ENCODE measurements at places on chromosomes 12 and 14.

GRCh38 chr12:52818388-52818787, 4.5 kb upstream of the KRT4 start:
- DNase-seq: no peak

DNA sequence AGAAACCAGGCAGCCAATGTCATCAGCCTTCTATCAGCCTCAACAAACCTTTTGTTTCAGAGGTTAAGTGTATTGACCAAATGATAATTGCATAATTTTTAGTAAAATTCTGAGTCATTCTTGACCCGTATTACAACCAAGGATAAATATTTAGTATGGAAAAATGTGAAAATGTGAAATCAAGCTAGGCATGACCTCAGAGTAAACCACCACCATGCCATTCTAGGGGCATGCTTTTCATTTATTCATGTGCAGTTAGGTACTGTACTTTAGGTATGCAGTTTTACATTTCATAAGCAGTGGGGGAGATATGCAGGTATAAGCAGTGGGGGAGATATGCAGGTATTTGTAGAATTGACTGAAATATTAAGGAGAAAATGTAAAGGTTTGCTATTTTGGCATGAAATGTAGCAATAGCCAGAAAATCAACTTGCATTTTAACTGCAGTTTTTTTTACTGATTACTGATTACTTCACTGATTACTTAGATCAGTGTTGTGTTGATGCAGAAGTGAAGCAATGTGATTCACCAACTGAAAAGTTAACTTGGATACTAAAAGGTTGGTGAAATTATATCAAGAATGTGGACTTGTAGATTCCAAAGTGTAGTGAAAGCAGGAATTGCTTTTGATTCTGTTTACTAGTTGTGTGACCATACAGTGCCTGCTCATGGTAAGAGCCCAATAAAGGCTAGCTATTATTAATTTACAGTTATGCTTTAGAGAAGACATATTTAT, 184.2 kb downstream of the ESR2 start:
- DNase-seq: no peak

- DNase-seq: no peak
These were observed 48.5 kb downstream of the FAM222A start for GRCh38 chr12:109762071-109762672.

GRCh38 chr14:33629792-33630191, 321.1 kb downstream of the EGLN3 start:
- DNase-seq: no peak

DNA sequence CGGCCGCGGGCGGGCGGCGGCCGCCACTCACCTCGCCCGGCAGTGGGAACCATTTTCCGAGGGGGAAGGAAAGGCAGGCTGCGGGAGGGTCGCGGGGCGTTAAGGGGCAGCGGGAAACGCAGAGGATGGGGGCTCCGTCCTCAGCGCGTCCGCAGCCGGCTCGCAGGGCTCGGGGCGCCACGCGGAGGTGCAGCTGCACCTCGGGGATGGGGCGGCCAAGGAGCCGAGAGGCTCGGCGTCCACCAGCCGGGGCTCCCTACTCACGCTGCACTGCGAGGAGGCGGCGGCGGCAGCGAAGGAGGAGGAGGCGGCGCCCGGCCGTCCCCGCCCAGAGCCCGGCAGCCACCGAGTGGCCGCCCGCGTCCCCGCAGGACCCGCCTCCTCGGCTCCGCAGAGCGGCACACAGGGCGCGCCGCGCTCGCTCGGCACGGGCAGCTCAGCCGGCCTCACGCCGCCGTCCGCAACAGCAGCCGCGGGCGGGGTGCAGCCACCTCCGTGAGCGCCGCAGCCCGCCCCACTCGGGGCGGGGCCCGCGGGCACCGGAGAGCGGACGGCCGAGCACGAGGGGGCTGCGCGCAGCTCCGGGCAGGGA, at the start of gene ATP2B1:
TSS of gene ATP2B1 (minus strand) at position 274 of the 592 bp plus-strand sequence. CDS start 52,952 bp downstream, outside the sequence.
- DNase-seq: peak; percentile 68

- DNase-seq: no peak
These were observed 55.8 kb downstream of the PRIMA1 start for GRCh38 chr14:93732524-93732923.

GRCh38 chr12:82896979-82897378, 210.3 kb downstream of the TMTC2 start:
- DNase-seq: no peak

DNA sequence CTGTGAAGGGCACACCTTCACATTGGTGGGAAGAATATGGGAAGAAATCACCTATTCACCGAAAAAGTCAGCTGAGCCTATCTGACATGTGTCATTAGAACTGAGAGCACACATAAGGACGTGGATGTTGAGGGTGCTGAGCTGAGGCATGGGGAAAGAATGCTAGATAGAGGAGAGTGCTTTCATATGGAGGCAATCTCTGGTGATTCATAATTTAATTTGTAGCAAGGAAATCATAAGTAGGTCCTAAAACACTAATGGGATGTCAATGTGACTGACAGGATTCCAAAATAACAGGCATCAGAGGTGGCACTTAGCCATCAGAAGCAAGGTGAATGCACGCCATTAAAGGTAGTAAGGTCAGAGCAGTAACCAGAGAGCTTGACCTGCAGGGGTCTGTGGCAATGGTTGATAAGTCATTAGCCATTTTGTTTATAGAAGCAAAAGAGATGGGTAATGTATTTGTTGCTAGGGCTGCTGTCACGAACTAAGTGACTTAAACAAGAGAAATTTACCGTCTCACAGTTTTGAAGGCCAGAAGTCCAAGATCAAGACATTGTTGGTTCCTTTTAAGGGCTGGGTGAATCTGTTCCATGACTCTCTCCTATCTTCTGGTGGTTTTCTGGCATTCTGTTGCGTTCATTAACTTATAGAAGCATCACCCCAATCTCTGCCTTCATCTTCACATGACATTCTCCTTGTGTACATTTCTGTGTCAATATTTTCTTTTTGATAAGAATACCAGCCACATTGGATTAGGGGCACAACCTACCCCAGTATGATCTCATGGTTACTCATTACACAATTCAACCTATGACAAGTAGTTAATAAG, 69.3 kb downstream of the ANKS1B start:
- no peak for DNase-seq

DNA sequence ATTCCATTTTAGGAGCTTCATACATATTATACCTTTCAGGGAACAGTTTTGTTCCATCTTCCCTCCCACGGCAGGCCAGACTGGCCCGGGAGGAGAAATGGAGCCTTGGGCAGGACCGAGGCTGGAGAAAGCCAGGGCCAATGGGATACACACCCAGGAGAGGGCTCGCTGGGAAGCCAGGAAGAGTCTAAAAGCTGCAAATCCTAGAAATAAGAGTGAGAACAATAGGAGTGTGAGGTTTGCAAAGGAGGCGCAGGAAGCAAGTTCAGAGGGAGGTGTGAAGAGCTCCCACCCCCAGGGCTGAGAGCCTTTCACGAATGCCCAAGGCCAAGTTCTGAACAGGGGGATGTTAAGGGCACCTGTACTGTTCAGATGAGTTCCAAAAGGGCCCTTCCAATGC, 67.5 kb upstream of the CPSF6 start:
- no peak for DNase-seq

GRCh38 chr12:13209436-13210235, 13.1 kb downstream of the EMP1 start:
- DNase-seq: no peak

- no peak for DNase-seq
These were observed 51.8 kb downstream of the GNG2 start for GRCh38 chr14:51912112-51912786.

- no peak for DNase-seq
These were observed 59.5 kb downstream of the SLC4A8 start for GRCh38 chr12:51484119-51484518.

DNA sequence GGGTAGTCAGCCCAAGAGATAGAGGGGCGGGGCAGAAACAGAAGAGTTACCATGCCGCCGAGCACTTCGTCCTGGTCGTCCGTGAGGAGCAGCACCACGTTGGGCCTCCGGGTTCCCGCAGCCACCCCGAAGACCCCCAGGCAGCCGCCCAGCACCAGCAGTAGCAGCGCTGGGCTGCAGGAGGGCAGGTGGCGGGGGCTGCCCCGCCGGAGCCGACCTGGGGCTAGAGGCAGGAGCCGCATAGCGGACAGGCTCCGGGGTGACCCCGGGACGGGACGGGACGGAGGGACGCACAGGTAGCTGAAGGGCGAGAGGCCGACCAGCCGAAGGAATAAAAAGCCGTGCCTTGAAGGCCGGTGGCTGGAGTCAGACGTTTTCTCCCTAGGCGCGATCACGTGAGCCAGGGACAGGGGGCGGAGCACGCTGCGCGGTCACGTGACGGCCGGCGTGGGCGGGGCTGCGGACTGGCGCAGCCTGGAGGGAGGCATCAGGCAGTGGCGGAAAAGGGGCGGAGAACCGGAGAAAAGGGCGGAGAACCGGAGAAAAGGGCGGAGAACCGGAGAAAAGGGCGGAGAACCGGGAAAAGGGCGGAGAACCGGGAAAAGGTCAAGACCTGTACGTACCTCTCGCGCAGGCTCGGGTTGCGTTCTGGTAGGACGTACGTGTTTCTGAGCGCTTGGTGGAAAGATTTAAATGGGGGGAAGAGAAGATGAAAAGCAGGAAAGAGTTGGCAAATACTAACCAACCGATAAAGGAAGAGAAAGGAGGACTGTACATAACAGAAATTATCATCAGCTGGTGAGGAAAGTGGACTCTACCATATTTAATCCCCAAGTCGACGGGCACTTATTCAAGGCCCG, at the start of gene GNS:
TSS of gene GNS (minus strand) at position 372 of the 860 bp plus-strand sequence. CDS start at position 242, 130 bp downstream.
- peak; percentile 93 for DNase-seq

- no peak for DNase-seq
These were observed 48.9 kb upstream of the RIN3 start for GRCh38 chr14:92464716-92465115.

DNA sequence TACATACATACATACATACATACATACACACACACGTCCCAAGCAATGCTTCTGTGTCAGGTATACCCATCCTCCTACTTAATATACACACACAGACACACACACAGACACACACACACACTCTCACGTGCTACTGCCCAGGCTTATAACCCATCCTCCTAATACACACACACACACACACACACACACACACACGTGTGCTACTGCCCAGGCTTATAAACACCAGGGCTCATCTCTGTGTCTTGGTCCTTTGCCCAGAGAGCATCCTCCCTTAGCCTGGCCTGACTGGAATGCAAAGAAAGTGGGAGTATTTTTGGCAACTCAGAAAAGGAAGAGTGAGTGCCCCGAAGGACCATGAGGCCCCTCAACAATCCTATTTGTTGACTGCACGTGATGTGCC, 129.0 kb downstream of the RBM19 start:
- no peak for DNase-seq

DNA sequence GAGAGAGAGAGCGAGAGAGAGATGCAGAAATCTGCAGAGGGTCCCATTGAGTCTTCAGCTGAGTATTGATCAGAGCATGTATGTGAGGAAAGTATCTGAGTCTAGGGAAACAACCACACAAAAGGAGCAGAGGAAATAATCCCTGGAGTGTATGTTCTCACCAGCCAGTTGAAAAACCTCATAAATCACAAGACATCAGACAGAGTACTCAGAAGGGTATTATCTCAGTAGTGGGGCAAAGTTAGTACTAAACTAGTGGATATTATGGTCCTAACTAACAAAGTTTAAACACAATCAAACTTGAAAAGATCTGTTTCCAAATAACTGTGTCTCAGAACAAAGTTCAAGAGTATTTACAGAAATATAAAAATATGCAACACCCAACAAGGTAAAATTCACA, 36.5 kb upstream of the CTDSP2 start:
- DNase-seq: no peak

- no peak for DNase-seq
These were observed 31.5 kb upstream of the NUAK1 start for GRCh38 chr12:106170285-106170684.

GRCh38 chr12:5438671-5439200, 6.8 kb downstream of the NTF3 start:
- DNase-seq: no peak

GRCh38 chr12:77152623-77153193, 87.3 kb upstream of the E2F7 start:
- no peak for DNase-seq

DNA sequence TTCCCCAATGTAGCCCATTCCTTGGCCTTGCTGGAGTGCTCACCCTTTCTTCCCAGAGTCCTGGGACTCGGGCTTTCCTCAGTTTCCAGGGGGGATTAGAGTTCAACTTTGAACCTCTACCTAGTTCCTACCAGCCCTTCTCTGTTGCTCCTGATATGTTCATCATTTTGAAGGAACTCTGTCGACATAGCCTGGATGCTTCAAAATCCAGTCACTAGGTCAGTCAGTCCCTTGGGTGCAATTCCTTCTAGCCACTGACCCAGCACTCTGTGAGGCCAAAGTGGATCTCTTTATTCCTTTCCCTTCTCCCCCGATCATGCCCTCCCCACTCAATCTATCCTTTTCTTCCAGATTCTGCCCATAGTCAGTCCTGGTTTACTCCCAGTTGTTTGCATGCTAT, 72.3 kb upstream of the TMCC3 start:
- no peak for DNase-seq

- no peak for DNase-seq
These were observed 154.9 kb downstream of the ASCL4 start for GRCh38 chr12:107929436-107929835.

GRCh38 chr12:24255920-24256665, 306.6 kb upstream of the SOX5 start:
- no peak for DNase-seq

DNA sequence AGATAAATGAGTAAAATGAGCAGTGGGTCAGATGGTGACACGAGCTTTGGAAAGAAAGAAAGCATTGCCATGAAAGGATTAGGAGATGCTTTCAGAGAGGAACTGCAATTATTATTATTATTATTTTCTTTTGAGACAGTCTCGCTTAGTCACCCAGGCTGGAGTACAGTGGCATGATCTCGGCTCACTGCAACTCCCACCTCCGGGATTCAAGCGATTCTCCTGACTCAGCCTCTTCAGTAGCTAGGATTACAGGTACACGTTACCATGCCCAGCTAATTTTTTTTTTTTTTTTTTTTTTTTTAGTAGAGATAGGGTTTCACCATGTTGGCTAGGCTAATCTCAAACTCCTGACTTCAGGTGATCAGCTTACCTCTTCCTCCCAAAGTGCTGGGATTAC, 77.4 kb downstream of the ST8SIA1 start:
- DNase-seq: no peak

DNA sequence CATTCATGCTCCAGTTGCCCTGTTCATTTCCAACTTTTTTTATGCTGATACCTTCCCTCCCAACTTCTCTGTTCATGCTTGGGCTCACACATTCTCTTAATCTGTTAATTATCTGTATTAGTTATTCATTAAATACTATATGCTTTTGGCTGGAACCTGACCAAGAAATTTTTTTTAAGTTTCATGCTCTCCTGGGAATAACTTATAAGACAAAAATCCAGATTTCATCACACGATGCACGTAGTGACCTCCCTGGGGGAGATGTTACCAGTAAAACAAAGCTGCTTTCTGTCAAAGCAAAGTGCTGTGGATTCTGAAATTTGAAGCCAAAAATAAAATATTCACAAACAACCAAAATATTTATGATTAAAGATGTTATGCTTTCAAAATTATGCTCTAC, 215.0 kb upstream of the USP15 start:
- no peak for DNase-seq

DNA sequence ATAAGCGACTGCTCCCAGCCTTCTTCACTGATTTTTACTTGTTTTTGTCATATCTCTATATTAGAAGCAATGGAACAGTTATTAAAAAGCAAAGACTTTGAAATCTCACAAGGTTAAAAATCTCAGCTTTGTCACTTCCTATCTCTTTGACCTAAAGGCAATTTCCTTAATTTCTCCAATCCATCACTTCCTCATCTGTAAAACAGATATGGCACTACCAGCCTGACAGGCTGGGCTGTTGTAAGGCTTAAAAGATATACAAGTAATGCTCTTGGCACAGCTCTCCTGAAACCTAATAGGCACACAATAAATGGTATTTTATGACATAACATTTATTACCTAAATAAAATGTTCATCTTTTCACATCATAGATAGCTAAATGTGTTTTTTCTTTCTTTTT, 25.6 kb downstream of the ATXN2 start:
- DNase-seq: no peak

GRCh38 chr14:69615496-69616407, 4.4 kb downstream of the SUSD6 start:
- DNase-seq: no peak
